ENCODE measurements at places on chromosomes 12 and 14. TPM values are rescaled to one million over a fixed set of nuclear protein-coding genes. Genes with fewer than 3 reads are reported as not detected.

- no peak for DNase-seq
These were observed 26.3 kb upstream of the TBC1D30 start for GRCh38 chr12:64798165-64798564.

- peak; percentile 96 for DNase-seq
These were observed 73.2 kb downstream of the HSD17B6 start for GRCh38 chr12:56836317-56836716.

DNA sequence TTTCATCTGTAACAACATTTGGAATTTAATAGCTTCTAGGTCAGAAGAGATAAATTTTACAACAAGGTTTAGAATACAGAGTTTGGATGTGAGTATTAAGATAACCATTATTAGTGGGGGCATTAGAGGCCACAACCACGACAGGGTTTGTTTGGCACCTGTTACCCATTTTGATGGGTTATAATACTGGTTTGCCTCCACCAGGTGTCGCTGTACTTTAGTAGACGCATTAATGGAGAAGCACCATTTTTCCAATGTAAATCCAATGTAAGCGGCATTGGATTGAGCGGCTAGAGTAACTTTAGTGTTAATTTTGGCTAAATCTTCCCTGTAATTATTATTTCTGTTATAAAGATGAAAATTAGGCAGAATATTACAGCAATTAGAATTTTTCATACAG lies 136.2 kb downstream of the SLCO1B3 start:
- DNase-seq = peak; percentile 22

DNA sequence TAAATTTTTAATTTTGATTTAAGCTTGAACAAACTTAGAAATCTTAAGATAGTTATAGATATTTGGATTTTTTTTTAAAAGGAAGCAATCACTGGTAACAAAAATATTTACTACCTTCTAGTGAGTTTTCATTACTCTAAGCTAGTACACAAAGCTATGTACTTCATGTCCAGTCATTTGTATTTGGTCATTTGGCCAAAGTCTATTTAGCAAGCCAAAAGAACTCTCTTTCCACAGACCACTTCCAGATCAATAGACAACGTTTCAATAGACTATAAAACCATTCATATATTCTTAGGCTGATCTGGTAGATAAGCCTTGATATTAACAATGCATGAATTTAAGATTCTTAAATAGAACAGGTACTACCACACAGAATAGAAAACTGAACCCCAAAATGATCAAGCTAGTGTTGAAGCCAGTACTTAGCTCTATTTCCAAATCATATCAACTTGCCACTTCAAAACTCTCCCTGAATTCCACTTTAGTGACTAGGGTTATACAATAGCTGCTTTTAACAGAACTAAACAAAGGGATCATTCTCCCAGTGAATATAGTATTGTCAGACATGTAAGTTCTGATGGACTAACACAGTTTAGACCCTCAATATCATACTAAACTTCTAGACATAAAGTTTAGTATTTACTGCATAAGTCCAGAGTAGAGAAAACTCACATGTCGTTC lies 21.7 kb downstream of the CAPRIN2 start:
- no peak for DNase-seq

GRCh38 chr14:100312877-100313400 lies 6.7 kb upstream of the SLC25A29 start:
- no peak for DNase-seq

GRCh38 chr14:79496701-79497100 lies 714.6 kb downstream of the DIO2 start:
- peak; percentile 5 for DNase-seq

- DNase-seq = peak; percentile 48
These were observed 12.5 kb downstream of the SYT10 start for GRCh38 chr12:33427071-33427470.

- peak; percentile 55 for DNase-seq
These were observed 233.0 kb upstream of the PLEKHG7 start for GRCh38 chr12:92469837-92470236.

DNA sequence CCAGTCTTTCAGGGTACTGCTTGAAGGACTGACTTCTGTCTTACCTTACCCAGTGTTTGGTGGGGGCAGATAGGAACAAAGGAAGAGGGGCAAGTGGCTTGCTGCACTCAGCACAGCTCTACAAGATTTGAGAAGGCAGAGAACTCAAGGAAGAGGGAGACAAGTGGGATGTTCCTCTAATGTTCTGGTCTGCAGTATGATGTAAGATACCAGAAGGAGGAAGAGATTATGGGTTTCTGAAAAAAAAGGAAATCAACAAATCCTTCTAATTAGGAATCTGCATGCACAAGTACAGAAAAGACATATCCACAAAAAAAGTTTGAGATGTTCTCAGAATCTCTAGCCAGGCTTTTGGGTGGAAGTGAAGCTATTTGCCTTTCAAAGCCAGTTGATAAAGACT lies 37.1 kb downstream of the USP15 start:
- DNase-seq = no peak

DNA sequence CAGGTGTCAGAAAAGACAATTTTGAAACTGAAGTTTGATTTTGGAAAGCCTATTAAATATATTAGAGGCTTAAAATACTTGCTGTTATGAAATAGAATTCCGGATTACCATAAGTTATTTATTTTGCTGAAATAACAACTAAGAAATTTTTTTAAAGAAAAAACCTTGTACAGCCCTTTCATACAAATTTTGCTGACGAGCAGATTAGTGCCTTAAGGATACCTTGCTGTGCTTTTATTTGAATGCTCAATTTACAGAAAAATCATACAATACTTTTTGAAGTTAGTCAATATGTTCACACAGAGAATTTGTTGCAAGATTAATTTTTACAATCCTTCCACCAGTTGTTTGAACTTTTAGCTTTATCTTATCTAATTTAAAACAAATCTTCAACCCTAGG lies 29.5 kb upstream of the CLEC2D start:
- no peak for DNase-seq

DNA sequence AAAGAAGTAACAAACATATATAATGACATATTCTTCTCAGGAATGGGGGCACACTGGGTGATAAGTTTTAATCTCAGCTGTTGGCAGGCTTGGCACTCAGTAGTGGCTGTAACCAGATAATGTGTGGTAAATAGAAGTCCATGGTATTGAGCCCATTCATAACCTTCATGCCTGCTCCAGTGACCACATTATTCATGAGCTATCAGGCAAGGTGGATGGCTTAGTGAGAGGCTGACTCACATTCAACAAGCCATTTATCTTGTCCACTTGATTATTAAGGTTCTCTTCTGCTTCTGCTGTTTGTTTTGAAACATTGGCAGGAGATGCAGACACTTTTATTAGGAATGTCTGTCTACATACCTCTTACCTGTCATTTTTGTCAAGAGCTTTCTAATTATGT lies 950.4 kb upstream of the LRFN5 start:
- no peak for DNase-seq

- DNase-seq = no peak
These were observed 237.2 kb upstream of the FKBP4 start for GRCh38 chr12:2557597-2557996.

GRCh38 chr14:74927225-74927624 lies 4.2 kb upstream of the RPS6KL1 start:
- no peak for DNase-seq

DNA sequence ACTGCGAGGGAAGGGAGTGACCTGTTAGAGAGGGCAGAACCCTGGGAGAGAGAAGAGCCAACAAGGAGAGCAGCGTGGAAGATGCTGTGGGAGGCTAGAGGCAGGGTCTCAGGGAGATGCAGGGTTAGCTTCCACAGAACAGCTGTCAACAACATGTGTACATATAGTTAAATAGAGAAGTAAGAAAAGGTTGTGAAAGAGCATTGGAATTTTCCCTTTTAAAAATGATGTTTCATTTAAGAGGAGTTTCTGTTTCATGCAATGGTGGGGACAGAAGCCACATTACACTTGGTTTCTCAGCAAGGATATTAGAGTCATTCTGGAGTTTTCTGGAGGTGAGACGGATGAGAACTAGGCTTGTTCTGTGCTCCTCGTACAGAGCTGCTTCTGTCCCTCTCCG lies 23.8 kb upstream of the TBC1D30 start:
- DNase-seq = no peak

DNA sequence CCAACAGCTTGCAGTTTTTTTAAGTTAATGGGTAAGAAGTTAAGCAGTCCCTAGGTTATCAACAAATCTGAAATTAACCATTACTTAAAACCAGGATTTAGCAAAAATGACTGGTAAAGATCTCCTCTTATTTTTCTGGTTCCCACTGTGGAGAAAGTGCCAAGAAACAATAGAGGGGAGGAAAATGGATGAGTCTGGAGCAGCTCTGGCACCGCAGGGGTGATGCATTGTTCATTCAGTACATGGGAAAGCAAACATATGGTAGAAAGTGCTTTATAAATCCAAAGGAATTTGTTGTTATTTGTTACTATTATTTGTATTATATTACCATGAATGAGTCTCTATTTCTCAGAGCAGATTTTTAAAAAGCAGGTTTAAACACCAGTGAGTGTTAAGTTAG lies 92.2 kb downstream of the DYRK2 start:
- no peak for DNase-seq

DNA sequence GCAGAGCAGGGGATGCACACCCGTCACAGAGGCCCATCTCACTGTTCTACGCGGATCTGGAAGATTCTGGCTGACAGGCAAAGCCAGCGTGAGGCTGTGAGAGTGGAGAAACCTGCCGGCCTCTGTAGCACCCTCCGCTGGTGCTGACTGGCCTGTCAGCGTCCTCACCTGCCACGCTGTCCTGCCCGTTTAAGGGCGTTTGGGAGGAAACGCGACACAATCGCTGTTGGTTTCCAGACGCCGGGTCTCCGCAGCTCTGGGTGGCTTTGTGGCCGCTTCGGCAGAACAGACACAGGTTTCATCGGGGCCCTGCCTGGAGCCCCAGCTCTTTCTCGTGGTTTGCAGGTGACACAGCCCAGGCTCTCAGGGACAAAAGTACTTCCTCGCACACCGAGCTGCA lies 70.6 kb downstream of the NOC4L start:
- DNase-seq = no peak

DNA sequence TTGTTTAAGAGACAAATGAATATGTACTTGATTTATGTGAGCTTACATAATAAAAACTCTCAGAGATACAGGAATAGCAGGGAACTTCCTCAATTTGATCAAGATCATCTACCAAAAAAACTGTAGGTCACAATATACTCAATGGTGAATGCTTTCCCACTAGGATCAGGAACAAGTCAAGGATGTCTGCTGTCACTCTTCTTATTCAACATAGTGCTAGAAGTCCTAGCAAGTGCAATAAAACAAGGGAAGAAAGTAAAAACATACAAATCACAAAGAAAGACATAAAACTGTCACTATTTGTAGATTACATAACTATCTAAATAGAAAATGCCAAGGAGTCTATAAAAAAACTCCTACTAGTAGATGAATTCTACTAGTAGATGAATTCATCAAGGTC lies 41.9 kb upstream of the PAWR start:
- no peak for DNase-seq

GRCh38 chr12:101838628-101839323 lies 8.0 kb upstream of the GNPTAB start:
- no peak for DNase-seq

DNA sequence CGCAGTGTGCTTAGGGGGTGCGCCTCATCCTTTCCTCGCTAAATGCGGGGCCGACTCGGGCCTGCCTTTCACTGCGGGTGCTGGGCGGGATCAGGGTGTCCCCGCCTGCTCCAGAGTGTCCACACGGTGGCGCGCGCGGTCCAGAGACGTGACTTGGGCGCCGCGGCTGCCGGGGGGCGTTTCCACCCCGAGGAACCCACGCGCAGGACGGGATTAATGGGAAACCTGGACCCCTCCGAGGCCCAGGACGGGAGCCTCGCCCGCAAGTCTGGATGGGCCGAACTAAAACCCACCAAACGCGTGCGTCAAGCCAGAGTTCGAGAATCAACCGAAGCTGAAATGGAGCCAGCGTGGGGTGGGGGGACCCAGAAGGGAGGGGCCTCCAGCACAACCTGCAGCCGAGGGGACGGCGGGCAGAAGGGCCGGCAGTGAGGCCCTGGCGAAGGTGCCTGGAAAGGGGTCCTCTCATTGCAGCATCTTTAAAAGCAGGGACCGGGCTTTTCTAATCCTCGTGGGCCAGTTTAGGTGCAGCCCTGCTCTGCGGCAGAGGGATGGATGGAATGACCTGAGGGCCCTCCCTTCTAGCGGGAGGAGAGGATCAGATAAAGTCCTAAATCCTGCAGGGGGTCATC lies 93.3 kb downstream of the NINJ2 start:
- DNase-seq = peak; percentile 80

Gene ERC1
- 11.9 TPM for total RNA-seq

Gene CD69
- 1.2 TPM for total RNA-seq

Gene CHST11
- total RNA-seq = 11.1 TPM

Gene CYP27B1
- 3.2 TPM for total RNA-seq

Gene DDN
- total RNA-seq = not detected

Gene GUCY2C
- total RNA-seq = not detected

Gene ADCY4
- total RNA-seq = not detected

Gene SLC5A8
- total RNA-seq = 0.05 TPM

Gene FAR2
- 10.0 TPM for total RNA-seq

Gene CFAP251
- 1.1 TPM for total RNA-seq
